Activated CD8-positive, alpha-beta T cell treated with anti-CD3 and anti-CD28 coated beads for 36 hours (primary cell): ENCODE measurements at places on chromosomes 7 and 10.

DNA sequence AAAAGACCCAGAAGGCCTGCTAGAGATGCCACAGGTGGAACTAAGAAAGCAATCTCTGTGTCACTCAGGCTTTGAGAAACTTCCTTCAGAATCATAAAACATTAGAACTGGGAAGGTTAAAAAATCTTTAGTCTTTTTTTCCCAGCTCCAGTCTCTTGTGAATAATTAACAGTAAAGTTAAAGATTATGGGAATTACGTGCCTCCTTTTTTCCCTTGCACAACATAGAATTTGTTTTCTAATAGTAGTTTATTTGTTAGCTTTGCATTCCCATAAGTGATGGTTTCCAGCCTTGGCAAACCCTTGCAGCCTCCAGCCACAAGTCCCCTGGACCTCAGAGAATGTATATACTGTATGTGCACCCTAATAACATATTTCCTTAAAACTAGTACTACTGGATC is 128.3 kb downstream of the TPST1 start:
- DNase-seq: no peak

DNA sequence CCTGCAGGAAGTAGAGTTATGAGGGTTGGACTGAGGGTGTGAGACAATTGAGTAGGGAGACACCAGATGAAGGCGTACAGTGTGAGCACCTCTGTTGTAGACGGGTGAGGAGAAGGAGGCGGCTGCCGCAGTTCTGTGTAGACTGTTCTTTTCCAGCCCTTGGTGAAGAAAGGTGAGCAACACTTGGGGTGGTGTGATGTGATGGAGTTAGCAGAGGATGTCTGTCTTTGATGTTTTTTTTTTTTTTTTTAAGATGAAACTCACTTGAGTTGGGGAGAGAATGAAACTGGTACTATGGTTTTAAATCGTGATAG is 42.8 kb upstream of the RNF216 start:
- DNase-seq: peak; percentile 75

GRCh38 chr10:22271786-22272185 is 44.4 kb upstream of the COMMD3 start:
- peak; percentile 18 for DNase-seq

DNA sequence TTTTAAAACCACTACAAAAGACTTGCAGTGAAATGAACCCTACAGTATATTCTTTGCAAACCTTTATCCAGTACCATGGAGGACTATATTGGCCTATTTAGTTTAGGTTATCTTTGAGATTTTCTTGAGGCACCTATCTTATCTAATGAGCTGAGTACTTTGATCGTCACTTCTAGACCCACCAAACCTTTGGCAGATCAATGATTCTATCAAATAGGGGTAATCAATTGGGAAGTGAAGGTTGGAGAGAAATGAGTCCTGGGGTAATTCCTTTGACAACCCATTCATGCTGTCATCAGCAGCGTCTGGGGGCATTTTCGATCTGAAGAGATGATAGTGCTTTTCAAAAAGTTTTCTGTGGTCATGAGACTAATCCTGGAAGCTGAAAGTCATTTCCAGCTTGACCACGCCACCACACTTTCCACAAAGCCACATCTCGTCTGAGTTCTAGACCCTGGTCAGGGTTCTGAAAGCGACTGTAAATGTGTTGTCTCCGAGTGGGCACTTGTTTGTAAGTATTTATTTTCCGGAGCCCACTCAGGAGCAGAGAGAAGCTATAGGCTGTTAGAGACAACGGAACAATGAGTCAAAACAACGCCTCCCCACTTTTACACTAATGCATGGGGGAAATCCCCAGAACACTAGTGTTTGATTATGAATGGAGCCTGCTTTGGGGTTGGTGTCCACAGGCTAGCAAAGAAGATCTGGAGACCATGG is 4.8 kb downstream of the EGR2 start:
- peak; percentile 96 for DNase-seq

- no peak for DNase-seq
These were observed 12.1 kb upstream of the CCNY start for GRCh38 chr10:35324196-35324595.

DNA sequence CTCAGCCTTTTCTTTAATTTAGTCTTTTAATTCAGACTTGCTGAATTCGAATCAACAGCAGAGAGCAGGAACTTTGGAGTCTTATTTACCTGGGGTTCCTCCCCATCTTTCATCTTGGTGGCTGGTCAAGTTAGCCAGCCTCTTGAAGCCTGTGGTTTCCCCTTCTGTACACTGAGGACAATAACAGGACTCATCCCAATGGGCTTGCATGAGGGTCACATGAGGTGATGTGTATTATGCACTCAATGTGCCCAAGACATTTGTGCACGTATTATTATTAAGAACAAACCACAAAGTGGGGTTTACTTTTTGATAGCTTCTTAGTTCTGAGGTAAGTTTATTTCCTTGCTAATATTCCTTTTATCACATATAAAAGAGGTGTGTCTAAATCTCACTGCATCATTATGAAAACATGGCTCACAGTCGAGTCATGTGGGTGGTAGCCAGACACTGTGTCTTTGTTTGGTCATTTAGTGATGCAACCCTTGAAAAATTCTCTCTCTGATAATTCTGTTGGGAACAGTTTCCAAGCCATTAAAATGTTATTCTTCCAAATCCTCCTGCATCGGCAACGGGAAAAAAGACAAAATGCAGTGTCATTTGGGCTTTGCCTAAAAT is 86.5 kb upstream of the GRB10 start:
- DNase-seq: no peak

GRCh38 chr10:114519756-114520293 is 115.5 kb upstream of the AFAP1L2 start:
- no peak for DNase-seq

- DNase-seq: no peak
These were observed 63.6 kb upstream of the IGFBP3 start for GRCh38 chr7:45984386-45985295.

- no peak for DNase-seq
These were observed 5.3 kb downstream of the COL1A2 start for GRCh38 chr7:94400022-94400421.

DNA sequence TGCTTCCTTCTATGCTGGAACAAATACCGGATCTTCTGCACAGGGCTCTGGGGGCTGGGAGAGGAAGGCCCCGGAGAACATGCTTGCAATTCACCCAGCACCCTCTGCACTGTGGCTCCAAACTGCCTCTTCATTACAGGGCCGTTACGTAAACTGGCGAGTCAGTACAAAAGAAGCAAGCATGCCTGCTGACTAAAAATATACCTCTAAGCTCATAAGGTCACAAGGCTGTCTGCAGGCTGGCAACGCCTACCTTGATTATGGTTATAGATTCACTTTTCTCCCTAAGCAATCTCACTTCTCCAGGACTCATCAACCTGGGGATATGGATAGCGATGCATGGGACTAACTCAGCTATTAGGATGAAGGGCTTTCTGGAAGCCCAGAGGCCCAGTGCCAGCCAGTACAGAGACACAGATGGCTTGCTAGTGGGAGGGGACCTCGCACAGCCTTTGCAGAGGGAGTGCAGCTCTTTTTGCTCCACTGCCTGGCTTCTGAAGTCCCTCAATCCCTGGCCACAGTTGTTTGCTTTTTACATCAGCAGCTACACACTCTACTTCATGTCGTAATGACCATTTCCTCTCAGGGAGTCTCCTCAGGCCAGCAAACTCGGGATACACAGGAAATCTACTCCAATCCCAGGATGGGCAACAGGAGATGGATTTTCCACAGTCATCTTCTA is 96.1 kb downstream of the SH3PXD2A start:
- peak; percentile 68 for DNase-seq

GRCh38 chr10:84903320-84903719 is 574.9 kb downstream of the CCSER2 start:
- DNase-seq: no peak

- no peak for DNase-seq
These were observed 56.4 kb downstream of the SGMS1 start for GRCh38 chr10:50567384-50567783.

DNA sequence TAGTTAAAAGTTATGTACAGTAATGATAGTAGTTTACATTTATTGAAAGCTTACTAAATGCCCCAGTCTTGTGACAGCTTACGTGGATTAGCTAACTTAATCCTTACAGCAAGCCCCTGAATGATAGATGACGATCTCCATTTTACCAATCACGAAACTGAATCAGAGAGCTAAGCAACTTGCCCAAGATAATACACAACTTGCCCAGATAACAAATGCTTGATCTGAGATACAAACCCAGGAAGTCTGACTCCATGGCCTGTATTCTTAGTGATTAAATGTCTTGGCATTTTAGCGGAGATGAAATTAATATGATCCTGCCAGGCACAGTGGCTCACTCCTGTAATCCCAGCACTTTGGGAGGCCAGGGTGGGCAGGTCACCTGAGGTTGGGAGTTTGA is 46.9 kb upstream of the FMC1 start:
- DNase-seq: no peak

- peak; percentile 8 for DNase-seq
These were observed 10.8 kb downstream of the ERLIN1 start for GRCh38 chr10:100174699-100175677.

DNA sequence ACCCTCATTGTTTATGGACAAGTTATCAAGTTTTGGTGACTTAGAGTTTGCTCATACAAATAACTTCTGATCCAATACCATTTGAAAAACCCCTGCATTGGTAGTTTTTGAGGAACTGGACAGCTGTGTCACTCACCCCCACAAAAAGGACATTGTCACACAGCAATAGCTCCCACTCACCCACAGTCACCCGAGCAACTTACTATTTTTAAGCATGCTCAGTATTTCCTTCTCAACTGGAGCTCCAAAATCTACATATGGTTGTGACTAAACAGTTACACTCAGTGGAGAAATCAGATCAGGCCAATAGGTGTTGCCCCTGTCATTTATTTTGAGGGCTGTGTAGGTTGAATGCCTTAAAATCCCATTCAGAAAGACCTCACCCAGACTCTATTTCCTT is 165.2 kb upstream of the AUTS2 start:
- no peak for DNase-seq

DNA sequence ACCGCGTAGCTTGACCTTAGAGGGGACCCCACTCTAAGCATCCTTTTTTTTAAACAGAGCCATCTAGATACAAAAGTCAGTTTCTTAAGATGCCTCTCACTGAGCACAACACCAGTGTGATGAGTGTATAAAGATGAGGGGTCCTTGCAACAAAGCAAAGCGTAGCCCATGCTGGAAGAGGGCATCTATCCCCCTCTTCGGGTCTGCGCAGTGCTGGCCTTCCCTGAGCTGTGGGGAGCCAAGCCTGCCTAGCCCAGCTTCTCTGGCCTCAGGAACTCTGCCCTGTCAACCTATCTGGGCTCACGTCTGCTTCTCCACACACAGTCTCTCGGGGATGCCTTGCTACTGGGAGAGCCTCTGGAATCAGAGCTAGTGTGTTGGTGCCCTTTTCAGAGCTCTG is 114.0 kb downstream of the NT5C2 start:
- DNase-seq: no peak
